ENCODE measurements at places on chromosomes 11 and 22.

DNA sequence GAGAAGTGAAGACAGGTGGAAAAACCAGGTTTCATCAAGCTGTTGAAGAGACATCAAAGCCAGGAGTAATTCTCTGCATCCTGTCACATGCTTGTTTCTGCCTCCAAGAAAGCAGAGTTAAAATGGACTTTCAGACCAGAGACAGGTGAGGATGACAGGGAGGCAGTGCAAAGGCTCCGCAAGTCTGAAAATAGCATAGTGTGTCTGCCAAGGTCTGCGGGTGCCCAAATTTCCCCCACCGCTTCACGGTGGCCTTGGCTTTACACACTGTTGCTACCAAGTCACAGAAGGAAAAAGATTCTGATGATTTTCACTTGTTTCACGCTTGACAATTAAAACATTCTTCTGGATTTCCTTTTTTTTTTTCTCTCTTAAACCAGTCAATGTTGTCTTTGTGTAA is 44.2 kb downstream of the SNX19 start:
- no peak for DNase-seq
- H3K27ac ChIP-seq: peak overlapping the region; percentile 93
- peak overlapping the region; percentile 9 for H3K4me3 ChIP-seq
- H3K36me3 ChIP-seq: peaks cover 17% of the 10 kb centered on the region
- no peaks in the 10 kb centered on the region for H3K27me3 ChIP-seq

- H3K27me3 ChIP-seq: no peaks in the 10 kb centered on the region
- no peak overlapping the region for H3K27ac ChIP-seq
- H3K36me3 ChIP-seq: peaks cover 63% of the 10 kb centered on the region
- H3K4me3 ChIP-seq: no peak overlapping the region
- H3K4me1 ChIP-seq: no peaks in the 10 kb centered on the region
Observed at GRCh38 chr11:108302121-108302785, 79.4 kb downstream of the ATM start.

GRCh38 chr11:123559523-123559955 is 94.9 kb downstream of the SCN3B start:
- peak overlapping the region; percentile 57 for H3K4me3 ChIP-seq
- no peaks in the 10 kb centered on the region for H3K4me1 ChIP-seq
- no peaks in the 10 kb centered on the region for H3K27me3 ChIP-seq
- no peaks in the 10 kb centered on the region for H3K36me3 ChIP-seq
- H3K27ac ChIP-seq: no peak overlapping the region

- no peak overlapping the region for H3K27ac ChIP-seq
- no peak for DNase-seq
- H3K4me3 ChIP-seq: no peak overlapping the region
- no peaks in the 10 kb centered on the region for H3K4me1 ChIP-seq
- no peaks in the 10 kb centered on the region for H3K27me3 ChIP-seq
Observed at GRCh38 chr11:35740061-35740799, 77.7 kb downstream of the TRIM44 start.

DNA sequence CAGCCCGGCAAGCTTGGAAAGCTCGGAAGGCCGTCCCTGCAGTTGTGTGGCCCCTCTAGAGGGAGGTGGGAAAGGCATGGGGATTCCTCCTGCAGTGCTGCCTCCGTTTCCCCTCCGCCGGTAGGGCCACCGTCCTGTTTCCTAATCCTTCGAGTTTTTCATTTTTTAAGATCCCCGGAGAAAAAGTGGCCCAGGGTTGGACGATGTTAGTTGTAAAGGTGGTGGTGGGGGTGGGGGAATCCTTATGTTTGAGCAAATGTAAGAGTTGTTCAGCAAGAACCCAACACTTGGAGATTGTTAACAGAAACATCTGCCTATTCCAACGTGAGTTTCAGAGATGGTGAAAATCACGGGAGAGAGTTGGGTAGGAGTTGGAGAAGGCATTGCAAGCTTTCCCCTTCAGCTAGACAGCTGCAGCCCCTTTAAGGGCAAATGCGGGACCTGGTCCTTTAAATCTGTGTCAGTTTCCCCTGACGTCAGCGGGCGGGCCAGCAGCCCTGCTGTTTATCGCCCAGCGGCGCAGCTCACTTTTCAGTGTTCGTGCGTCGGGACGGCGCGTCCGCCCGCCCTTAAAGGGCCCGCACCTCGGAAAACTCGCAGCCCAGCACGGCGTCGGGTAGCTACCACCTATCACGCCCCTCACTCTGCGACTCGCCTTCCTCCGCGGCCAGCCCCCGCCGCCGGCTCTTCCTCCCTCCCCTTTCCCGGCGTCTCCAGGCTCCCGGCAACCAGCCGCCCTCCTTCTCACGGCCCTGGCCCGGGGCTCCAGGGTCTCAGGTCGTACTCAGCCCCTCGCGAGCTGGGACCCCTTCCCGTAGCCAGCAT is at the start of gene SIDT2:
TSS of gene SIDT2 (plus strand) at position 534 of the 825 bp plus-strand sequence. CDS start 521 bp downstream, outside the sequence.
- H3K4me3 ChIP-seq: peak within 1 kb of the TSS; percentile 84
- DNase-seq: peak; percentile 97
- no peaks in the 10 kb centered on the region for H3K27me3 ChIP-seq
- peaks cover 28% of the 10 kb centered on the region for H3K4me1 ChIP-seq
- H3K36me3 ChIP-seq: peaks cover 18% of the 10 kb centered on the region

DNA sequence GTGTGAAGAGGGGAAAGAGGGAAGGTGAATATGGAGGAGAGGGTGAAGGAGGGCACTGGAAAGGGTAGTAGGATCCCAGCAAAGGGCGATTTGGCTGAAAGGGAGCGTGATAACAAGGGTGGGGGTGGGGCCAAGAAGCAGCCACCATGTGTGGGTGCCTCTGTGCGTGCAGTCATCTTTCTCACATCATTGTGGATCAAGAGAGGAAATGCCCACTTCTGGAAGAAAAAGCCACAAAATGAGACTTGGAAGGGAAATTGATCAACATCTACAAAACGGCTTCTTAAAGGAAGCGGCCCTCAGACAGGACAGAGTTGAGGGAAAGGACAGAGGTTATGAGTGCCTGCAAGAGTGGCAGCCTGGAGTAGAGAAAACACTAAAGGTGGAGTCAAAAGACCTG is 1.2 kb upstream of the CXCR5 start:
- H3K4me3 ChIP-seq: no peak overlapping the region
- no peaks in the 10 kb centered on the region for H3K36me3 ChIP-seq
- peaks cover 21% of the 10 kb centered on the region for H3K4me1 ChIP-seq
- H3K27me3 ChIP-seq: no peaks in the 10 kb centered on the region
- DNase-seq: no peak
- peak overlapping the region; percentile 96 for H3K27ac ChIP-seq
